GM23338 (cell line): ENCODE measurements at places on chromosomes 5 and 9.
A peak's percentile ranks its signal among the peaks of the same experiment; 100 is the strongest.

DNA sequence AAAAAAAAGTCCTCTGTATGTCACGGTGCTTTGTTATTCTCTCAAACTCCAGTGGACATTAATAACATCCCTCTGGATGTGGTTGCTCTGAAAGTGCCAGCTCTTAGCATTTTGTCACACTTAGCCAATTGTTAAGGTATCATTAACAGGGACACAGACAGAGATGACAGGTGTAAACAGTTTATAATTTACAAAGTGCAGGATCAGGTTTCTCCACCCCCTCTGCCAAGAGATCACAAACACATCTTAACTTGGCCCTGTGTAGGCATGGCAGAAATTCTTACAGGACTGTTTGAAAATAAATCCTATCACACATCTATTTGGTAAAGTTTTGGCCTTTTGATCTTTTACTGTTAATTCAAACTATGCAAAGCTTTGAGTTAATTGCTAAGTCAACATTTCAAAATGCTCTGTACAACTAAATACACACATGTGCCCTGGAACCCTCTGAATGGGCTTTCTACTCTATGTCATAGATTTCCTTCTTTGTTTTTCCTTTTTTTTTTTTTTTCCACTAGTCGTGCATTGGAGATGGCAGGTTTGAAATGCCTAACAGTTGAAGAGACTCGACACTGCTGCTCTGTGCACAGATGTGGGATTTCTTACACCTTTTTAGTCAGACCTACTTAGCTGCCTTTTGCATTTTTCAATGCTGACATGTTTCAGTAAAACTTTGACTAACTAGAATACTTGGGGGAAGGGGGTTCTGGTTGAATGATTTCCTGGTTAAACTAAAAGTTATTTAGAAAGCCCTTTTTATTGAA, 41.7 kb downstream of the SEMA6A start:
- no peak for DNase-seq

DNA sequence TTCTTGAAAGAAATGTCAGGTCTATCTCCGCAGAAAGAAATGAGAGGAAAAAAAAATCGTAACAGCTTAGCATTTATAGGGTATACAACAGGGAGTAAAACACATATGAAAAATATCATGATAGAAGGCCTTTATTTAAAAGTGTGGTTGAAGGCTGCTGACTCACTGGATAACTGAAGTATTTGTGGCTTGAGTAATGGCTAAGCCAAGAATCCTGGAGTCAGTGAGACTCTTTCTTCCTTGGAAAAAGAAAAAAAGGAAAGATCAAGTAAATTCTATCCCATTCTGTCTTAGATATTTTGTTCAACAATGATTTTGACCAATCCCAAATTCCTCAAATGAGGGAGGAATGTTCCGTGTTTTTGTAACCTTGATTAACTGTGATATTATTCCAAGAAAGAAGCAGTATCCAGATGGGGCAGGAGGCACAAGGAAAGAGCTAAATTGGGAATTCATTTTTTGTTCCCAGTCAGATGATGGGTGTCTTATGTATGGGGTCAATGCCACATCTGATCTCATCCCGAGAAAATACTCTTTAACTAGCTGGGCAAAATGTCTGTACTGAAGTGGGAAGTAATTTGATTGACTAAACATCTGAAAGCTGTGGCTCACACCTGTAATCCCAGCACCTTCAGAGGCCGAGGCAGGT, 64.3 kb upstream of the MYO10 start:
- DNase-seq = no peak

- DNase-seq = peak; percentile 60
These were observed 176.6 kb upstream of the KCNN2 start for GRCh38 chr5:114185274-114185673.

- DNase-seq = no peak
These were observed 78.6 kb downstream of the SPRY4 start for GRCh38 chr5:142246258-142246657.

DNA sequence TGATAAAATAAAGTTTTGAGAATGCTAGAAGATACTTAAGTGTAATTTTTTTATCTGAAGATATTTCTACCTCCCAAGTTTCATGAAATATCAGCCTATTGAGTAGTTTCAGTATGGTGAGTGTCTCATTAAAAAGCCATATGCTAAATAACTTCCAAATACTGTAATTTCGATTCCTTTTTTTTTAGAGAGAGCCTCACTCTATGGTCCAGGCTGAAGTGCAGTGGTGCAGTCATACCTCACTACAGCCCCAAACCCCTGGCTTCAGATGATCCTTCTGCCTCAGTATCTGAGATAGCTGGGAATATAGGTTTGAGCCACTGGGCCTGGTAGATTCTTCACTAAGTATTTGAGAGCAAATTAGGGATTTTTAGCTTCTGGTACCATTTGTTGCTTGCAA, 24.5 kb downstream of the CDC42SE2 start:
- DNase-seq = no peak

DNA sequence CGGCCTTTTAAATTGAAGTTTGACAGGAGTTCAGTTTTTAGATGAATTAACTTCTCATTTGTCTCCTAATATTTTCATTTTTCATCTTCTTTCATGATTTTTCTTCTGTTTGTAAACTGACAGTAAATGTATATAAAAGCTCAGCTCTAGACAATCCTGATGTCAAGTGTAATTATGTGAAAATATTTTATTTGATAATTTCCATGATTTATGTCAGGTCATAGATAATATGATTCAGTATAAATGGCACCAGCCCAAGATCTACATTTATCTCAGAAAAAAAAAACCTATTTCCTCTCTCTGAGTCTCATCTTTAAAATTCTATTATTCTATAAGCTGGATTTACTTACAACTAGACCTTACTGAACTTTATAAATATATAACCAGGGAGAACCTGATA, 115.7 kb downstream of the MUSK start:
- DNase-seq = no peak

DNA sequence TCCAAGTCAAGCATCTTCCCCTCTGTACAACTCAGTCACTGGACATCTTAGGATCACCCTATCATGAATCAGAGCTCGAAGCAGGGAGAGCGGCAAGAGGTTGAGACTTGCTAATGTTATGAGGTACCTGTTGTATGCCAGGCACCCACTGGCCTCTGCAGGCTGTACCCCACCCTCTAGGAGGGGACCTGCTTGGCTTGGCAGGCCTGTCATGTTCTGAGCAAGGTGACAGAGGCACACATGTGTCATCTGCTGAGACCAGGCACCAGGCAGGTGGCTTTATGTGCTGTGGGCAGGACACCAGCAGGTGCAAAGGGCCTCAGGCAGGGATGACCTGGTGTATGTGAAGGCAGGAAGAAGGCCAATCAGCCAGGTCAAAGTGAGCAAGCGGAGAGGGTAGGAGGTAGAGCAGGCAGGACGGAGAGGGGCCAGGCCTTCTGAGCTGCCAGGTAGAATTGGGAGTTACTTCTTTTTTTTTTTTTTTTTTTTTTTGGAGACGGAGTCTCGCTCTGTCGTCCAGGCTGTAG, 60.3 kb upstream of the RPL26L1 start:
- DNase-seq = no peak

DNA sequence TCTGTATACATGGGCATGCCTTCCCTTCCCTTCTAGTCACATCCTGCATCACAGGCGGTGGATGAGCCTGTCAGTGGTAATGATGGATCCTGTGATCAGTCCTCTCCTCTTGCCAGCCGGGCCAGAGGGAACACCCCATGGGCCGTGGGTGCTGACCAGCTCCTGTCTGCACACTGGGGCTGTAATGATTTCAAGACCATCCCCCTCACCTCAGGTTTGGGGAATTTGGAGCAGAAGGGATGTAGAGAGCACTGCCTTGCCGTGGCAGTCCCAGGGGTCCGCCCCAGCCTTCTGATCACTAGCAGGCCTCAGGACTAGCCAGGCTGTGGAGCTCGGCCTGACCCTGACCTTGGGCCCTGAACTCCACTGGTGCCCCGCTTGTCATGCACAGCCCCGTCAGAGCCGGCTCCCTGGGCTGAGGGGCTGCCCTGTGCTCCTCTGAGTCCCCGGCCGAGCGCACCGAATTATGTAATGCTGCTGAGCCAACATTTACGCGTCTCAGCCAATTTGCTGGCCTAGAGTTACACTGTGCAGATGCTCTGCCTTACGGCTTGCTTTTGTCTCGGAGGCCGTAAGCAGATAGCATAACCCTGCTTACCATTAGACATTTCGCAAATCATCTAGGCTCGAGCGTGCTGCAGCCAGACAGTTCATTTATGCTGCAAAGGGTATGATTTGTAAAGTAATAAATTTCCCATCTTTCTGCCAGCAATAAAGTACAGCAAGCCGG, 155.3 kb downstream of the MACROH2A1 start:
- DNase-seq = no peak

- DNase-seq = no peak
These were observed 185.7 kb downstream of the ESM1 start for GRCh38 chr5:54799645-54800044.

- no peak for DNase-seq
These were observed 30.2 kb downstream of the SLC46A2 start for GRCh38 chr9:112860451-112860850.

GRCh38 chr9:115212125-115212605, 94.2 kb upstream of the TNC start:
- no peak for DNase-seq

DNA sequence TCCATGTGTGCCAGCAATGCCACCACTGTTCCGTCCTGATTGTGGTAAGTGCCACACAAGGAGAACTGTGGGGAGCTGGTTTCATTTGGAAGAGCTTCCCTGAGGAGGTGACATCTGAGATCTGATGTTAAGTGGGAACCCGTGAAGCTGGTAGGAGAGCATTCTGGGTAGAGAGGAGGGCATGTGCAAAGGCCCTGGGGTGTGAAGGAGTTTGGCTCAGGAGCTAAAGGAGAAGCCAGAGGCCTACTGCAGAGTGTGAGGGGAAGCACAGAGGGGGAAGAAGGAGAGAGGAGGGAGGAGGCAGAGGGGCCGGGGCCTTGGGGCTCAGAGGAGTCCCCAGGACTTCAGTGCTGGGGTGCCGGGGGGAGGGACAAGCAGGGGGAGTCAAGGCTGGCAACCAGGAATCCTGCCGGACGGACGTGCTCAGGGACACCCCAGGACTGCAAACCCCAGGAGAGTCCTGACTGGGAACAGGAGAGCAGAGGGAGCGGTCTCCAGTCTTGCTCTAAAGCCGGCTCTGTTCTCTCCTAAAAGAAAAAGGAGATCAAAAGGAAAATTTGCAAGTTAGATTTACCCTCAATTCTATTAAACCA, 19.7 kb downstream of the C9orf50 start:
- no peak for DNase-seq

DNA sequence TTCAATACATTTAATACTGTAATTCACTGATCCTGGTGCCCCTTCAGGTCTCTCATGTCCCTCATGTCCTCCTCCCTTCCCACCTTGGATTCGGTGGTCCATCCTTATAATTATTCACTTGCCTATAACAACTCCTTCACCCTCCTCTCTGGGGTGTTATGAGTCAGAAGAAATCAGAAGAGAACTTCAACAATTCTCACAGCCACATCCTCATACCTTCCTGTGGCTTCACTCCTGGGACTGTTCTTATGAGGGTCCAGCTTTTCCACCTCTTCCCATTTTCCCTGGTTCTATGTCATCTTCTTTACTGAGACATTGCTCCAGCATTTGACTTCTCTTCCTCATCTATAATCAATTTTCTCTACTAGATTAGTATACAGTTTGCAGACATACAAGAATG, 406.1 kb downstream of the NR2F1-AS1 start:
- DNase-seq = no peak

DNA sequence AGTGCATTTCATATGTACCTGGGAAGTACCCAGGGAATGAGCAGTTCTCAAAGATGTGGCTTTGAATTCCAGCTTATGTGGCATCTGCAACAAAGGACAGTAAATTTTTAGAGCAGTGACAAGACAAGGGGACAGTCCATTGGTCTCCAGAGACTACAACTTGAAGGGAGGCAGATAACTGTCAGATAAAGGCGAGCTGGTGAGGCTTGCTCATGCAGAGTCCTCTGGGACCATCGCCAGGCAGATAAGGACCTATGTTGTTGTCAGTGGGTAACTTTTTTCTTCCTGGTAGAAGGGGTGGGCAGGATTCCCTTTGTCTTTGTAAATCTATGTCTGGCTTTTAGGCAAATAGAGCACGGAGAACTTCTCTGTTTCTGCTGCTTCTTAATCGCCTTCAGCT, 120.2 kb downstream of the ICE1 start:
- DNase-seq = no peak

GRCh38 chr5:141524604-141525597, 36.0 kb downstream of the PCDHGC5 start:
- DNase-seq = peak; percentile 100

DNA sequence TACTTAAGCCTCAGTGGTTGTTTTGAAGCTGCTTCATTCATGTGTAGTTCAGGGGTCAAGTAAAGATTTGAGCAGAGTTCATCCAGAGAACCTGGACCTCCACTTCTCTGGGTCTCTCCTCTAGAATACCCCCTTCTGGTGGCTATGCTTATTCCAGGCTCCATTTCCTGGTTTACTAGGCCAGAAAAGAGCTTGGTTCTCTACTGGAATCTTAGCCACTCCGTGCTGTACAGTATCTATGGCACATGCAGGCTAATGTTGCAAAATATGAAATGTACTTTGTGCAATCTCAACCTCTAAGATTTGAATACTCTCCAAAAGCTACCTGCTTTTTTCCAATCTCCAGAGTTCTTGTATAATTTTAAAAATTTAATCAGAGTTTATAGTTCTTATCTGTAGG, 17.4 kb upstream of the ZCCHC9 start:
- no peak for DNase-seq

DNA sequence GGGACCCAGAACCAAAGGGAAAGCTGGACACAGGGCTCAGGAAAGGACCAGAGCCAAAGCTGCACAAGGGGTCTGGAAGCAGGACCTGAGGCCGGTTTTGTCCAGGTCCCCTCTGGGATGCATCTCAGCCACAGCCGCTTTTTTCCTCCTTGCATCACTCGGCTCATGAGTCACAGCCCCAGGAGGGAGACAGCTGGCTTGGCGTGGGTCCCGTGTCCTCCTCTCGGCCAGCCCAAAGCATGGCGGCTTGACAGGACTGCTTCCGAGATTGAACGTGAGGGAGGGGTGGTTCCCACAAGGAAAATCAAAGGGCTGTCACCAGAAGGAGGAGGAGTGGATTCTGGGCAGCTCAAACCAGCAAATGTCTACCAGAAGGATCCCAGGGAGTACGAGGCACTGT, 56.7 kb upstream of the CPLX2 start:
- no peak for DNase-seq

GRCh38 chr9:72905514-72906480, 47.1 kb downstream of the ALDH1A1 start:
- no peak for DNase-seq

DNA sequence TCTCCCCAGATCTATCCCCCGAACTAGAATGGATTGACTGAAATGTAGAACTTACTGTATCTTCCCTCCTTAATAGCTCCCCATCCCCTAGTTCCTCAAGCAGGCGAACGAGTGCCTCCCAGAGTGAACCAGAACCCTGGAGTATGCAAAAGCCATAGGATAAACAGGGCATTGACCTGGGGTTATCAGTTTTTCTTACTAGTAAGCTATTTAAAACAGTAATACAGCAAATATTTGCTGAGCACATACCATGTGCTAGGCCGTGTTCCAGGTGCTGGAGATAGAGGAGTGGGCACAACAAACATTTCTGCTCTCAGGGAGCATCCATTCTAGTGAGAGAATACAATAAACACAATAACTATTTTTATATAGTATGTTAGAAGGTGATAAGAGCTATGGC, 1.8 kb downstream of the SKP2 start:
- no peak for DNase-seq
